Activated CD8-positive, alpha-beta memory T cell treated with anti-CD3 and anti-CD28 coated beads for 1 hour (primary cell): ENCODE measurements at places on chromosomes 6 and 20.

GRCh38 chr6:8905757-8906156, 470.4 kb upstream of the SLC35B3 start:
- DNase-seq = no peak

DNA sequence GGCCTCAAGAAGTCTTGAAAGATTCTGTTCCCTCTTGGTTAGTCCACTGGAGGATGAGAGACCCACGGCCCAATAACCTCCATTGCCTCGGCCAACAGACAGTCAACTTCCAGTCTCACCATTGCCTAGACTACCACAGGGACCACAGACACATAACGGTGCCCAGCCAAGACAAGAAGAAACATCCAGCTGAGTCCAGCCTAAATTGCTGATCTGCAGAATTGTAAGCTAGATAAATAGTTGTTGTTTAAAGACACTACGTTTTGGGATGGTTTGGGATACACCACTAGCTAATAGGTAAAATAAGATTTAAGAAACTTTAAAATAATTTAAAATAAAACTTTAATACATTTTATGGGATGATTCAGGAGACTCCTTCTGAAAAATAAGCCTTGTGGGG, 324.7 kb upstream of the JAG1 start:
- no peak for DNase-seq

DNA sequence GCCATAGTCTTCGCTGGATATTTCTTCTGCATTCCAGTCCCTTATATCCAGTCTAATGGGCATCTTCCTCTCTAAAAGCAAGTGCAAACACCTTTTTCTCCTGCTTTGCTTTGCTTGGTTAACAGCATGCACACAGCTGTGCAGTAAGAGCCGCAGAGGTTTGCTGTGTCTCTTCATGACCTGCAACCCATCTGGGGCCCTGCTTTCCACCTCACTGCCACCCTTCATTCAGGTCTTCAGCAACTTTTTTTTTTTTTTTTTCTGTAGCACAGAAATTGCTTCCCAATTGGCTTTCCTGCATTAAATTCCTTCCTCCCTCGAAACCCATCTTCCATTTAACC, 14.4 kb downstream of the NEDD9 start:
- no peak for DNase-seq

- no peak for DNase-seq
Observed at GRCh38 chr6:26306232-26306631, 58.8 kb upstream of the BTN3A2 start.

DNA sequence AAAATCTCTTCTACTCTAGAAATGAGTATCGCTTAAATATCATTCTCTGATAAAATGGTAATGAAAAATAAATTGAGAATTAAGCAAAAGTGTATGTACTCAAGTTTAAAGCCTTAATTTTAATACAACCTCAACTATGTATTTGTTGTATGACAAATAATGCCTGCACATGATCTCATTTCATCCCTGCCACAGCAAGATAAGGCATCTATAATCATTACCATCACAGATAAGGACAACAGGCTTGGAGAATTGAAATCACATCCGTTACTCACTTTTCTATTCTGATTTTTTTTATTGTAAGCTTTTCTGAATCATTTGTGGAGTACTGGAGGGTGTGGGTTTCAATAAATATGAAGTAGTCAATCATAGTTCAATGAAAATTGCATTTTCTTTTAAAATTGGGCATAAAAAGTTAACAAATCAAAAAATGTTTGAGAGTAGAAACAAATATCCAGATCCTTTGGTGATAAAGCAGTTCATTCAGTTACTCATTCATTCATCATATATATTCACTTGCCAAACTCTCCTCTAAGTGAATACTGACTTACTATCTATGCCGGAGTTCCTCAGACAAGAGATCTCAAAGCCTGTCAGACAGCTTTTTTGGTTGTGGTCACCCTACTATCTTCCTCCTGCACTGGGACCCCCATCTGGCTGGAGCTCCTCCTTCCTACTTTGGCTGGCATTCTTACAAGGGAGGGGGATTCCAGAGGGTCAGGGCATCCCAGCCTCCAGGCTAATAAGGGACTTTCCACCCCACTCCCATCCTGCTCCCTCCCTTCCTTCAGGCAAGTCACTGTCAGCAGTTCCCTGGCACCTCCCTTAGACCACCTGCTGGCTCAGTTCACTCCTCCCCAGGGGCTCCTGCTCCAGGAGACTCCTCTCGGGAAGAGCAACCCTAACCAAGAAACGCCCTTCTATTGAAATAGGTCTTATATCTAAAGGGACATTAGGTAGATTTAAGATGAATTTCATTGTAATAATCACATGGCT, 118.6 kb downstream of the OGFRL1 start:
- no peak for DNase-seq

DNA sequence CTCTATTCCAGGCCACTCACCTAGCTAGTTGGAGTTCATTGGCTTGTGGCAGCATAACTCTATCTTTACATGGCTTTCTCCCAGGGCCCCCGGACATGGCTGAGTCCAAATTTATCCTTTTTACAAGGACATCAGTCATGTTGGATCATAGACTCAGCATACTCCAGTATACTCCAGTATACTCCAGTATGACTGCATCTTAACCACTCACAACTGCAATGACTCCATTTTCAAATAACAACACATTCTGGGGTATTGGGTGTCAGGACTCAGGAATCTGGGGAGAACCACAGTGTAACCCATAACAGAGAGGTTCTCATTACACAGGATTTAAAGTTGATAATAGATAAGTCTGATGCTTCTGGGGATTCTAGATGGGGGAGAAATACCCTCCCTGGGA, 53.8 kb upstream of the TSHZ2 start:
- no peak for DNase-seq

- no peak for DNase-seq
Observed at GRCh38 chr6:54084231-54084630, 27.0 kb upstream of the MLIP start.

GRCh38 chr6:82741325-82741995, 324.2 kb downstream of the UBE3D start:
- no peak for DNase-seq

DNA sequence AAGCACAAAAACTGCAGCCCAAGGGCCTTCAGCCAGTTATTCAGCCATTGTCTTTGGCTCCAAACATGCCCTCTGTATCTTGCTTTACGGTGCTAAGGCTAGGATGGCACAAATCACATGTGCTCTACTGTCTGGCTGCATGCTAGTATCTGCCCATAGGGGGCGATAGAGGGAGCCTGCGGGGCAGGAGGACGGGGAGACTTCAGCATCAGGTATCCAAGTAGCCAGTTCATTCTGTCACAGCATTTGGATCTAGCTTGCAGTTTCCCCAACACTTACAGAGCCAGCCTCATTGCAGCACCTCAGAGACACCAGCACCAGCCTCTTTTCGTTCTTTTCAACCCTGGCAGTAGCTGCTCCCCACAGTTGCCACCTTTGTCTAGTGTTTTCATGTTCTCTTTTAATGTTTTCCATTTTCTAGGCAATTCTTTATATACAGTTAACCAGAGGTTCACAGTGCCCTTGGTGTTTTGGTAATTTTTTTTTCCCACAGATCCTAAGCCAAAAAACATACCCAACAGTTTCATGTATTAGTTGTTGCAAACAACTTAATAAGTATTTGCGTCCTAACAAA, 705.9 kb downstream of the PTPRT start:
- no peak for DNase-seq

- no peak for DNase-seq
Observed at GRCh38 chr6:51289041-51289440, 470.4 kb downstream of the TFAP2B start.

DNA sequence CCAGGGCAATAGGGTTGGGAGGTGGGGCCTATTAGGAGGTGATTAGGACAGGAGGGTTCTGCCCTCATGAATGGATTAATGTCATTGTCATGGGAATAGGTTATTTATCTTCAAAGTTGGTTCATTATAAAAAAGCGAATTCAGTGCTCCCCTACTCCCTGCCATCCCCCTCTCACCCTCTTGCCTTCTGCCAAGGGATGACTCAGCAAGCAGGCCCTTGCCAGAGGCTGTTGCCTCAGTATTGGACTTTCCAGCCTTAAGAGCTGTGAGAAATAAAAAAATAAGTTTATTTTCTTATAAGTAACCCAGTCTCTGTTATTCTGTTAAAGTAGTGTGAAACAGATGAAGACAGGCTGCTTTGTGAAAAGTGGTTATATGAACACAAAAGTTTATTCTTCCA, 381.1 kb upstream of the ZFP64 start:
- no peak for DNase-seq

- no peak for DNase-seq
Observed at GRCh38 chr6:56652231-56652630, 9.5 kb upstream of the DST start.

DNA sequence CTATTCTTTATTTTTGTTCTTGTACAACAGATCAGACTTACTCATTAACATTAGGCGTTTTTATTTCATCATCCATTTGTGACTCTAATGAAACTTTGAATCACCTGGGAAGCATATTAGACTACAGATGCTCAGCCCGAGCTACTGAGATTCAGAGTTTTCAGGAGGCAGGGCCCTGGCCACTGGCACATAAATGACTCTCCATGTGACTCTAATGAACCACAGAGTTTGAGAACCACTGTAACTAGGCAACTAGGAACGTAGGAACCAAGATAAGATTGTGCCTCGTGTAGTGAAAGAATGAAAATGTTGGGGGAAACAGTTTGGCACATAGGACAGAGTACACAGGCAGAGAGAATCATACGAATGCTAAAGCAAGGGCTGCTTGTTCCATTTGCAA, 405.9 kb upstream of the BTBD3 start:
- DNase-seq = no peak

GRCh38 chr20:57060407-57061050, 205.9 kb downstream of the BMP7 start:
- no peak for DNase-seq

DNA sequence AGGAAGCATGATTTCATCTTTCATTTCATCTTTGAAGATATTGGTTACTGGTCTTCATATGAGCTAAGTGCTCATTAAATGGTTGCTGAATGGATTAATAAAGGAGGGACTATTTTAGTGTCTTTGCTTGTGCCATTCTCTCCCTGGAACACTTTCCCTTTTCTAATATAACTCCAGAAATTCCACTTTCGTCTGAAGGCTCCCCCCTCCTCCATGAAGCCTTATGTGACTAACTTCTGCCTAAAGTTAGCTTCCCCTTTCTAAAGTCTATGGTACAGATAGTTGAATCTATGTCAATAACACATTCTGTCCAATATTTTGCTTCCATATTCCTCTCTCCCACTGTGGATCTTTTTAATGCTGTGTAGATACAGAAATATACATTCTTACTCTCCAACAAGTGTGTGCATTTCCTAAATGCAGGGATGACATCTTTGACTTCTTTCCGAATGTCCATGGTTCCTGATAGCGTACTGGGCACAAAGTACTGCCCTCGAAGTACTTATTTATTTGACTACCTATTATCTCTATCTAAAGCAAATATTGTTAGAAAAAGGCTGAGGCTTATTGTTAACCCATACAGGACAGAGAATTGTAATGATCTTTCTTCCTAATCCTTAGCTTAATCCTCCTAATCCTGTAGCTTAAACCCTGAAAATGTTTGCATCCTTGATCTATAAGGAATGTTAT, 84.7 kb upstream of the ELOVL5 start:
- no peak for DNase-seq

DNA sequence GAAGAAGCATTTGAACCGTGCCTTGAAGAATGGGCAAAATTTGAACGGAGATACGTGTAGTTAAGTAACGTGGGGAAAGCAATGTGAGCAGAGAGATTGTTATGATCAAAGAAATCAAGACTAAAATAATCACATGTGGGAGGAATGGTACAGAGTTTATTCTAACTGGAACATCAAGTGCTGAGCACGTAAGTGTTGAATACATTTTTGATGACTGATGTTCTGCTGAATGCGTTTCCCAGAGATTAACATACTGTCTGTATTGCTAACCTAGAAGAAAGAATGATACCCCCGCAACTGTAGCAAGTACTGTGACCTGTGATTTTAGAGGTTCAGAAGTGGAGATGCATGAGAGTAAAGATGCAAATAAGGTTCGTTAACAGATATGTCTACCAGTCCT, 146.9 kb upstream of the EPHA7 start:
- DNase-seq = no peak

- no peak for DNase-seq
Observed at GRCh38 chr6:25302677-25303128, 23.5 kb downstream of the CARMIL1 start.

DNA sequence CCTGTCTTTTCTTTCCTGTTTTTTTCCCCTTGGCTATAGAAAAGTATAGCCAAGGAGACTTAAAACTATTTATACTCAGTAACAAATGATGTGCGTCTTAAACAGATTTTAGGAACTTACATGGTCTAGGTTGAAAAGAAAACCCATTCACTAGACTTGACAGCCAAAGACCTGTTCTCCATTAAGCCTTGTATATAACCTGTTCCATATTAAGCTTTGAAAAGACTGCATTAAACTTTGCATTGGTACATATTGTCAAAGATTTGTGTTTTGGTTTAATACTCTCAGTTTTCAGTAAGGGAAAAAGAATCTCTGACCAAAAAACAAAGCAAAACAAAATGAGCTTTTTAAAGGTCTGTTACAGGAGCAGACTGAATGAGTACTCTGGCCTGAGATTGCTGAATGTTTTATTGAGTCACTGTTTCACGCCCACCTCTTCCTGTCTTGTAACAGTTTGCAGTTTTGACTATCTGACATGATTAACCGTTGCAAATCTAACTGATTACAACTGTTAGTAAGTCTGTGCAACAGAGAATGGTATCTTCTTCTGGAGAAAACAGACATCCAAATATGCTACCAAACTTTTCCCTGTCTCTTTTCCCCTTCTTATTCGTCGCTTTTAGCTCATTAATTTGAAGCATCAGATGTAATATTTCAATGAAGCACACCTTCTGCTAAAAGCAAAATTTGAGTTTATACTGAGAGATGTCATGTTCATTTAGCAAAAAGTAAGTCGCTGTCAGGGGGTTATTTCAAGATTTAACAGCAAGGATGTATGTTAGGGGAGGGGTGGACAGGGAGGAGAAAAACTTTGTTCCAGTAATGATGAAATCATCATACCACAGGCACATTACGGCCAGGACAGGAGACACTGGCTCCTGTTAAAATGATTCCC, 59.1 kb upstream of the SUPT3H start:
- no peak for DNase-seq

DNA sequence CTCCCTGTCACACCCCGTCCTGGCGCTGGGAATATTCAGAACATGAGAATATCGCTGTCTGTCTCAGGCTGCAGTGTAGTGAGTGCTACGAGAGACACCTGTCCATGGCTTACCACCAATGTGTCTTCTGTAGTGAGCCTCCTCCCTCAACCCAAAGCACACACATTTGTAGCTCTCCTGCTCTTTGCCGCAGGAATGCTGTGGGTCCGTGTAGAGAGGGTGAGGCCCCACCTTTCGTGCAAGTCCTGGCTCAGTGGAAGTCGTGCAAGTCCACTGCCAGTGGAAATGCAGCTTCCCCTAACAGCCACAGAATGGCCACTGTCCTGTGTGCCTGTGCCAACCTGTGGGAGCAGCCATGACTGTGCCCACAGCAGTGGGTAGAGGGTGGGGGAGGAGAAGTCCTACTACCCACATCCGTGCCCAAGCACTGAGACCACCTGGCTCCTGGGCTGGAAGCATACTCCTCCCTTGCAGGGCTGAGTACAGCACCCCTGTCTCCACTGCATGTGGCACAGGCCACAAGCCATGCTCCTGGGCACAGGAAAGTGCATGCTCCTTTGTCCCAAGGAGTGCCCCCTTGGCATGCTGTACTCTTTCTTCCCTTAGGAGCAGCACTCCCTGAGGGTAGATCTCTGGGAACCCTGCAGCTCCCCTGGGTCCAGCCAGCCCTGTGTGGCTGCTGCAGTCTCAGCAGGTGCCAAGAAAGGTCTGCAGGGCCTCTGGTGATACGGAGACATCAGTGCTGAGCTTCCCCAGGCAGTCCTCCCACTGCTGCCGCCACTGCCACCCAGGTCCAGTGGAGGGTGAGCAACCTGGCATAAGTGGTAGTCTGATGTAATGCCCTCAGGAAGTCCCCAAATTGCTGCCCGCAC, 28.0 kb downstream of the IGF2R start:
- no peak for DNase-seq

GRCh38 chr6:3230900-3231246, 3.4 kb upstream of the TUBB2B start:
- DNase-seq = no peak
